ENCODE measurements at places on chromosomes 3 and 15.

DNA sequence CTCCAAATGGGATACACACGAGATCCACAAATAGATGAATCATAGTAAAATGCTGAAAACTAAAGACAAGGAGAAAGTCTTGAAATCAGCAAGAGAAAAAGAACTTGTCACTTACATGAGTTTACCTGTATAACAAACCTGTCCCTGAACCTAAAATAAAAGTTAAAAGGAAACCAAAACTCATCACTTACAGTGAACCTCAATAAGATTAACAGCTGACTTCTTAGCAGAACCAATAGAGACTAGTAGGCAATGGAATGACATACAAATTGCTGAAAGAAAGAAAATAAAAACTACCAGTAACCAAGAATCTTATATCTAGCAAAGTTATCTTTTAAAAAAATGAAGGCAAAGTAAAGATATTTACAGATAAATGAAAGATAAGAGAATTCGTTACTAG lies 27.4 kb downstream of the SEC22A start:
- no peak for DNase-seq

GRCh38 chr15:90674476-90674875 lies 42.7 kb upstream of the BLM start:
- DNase-seq = no peak

DNA sequence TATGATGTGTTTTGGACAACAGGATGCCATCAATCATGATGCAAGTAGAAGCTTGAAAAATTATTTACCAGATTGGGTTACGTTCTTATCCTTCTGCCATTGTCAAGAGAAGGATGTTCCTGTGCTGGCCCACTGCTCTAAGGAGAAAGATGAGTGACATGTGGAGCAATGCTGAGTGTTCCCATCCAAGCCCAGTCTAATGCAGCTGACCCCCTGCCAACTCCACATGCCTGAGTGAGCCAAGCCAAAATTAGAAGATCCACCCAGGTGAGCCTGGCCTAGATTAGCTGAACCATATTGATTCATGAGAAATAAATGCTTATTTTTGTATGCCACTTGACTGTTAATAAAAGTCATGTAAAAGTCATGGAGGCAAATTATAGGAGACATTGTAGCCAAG lies 446.5 kb downstream of the CNTN3 start:
- no peak for DNase-seq

- no peak for DNase-seq
These were observed 4.8 kb downstream of the SCN5A start for GRCh38 chr3:38644662-38645053.

- DNase-seq = peak; percentile 33
These were observed at the start of gene UQCRC1 for GRCh38 chr3:48609088-48610005. Gene UQCRC1, minus strand, starts transcription at chr3:48609646. Its CDS starts 26 bp downstream, at chr3:48609620.

DNA sequence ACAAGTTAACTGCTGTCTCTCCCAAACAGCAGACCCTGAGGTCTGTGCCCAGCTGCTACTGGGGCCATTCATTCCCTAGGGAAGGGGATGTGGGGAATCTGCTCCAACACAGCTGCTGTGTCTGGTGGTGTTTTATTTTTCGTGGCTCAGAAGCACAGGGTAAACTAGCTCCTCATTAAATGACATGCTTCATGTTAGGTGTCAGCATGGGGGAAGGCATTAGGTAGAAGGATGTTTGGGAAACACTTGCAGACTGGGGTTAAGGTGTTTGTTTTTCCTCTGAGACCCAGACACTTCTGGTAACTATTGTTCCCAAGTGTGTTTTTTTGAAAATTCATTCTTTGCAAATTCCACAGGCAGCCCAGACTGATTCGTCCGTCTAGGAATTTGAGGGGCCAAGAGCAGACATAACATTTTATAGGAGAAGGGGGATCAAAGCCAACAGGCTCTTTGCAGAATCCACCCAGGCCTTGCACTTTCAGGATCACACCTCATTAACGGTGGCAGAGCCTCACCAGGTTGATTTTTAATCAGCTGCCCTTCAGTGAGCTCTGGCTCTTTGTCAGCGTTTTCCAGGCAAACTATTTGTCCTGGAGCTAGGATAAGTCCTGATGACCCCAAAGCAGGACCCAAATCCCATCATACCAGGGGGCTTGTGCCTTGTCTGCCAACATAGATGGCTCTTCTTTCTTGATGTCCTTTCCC lies 65.4 kb upstream of the ITGA11 start:
- DNase-seq = no peak

DNA sequence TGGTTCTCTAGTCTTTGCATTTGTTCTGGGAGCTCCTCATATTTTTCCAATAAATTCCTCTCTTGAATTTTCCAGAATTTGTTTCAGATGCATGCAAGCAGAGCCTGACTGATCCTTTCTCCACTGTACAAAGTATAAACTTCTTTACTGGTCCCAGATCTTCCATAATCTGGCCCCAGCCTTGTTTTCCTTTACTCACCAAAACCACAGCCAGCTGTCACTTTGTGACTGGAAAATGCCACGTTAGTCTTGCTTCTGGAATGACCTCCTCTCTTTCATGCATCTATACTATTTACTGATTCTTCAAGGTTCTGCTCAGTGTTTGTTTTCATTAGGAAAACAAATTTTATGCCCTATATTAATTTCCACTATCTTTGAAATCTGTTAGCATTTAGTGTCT lies 60.4 kb upstream of the SPPL2A start:
- DNase-seq = no peak

All from esophagus squamous epithelium (tissue), 5 donors.